ENCODE measurements at places on chromosomes 1 and 21.

DNA sequence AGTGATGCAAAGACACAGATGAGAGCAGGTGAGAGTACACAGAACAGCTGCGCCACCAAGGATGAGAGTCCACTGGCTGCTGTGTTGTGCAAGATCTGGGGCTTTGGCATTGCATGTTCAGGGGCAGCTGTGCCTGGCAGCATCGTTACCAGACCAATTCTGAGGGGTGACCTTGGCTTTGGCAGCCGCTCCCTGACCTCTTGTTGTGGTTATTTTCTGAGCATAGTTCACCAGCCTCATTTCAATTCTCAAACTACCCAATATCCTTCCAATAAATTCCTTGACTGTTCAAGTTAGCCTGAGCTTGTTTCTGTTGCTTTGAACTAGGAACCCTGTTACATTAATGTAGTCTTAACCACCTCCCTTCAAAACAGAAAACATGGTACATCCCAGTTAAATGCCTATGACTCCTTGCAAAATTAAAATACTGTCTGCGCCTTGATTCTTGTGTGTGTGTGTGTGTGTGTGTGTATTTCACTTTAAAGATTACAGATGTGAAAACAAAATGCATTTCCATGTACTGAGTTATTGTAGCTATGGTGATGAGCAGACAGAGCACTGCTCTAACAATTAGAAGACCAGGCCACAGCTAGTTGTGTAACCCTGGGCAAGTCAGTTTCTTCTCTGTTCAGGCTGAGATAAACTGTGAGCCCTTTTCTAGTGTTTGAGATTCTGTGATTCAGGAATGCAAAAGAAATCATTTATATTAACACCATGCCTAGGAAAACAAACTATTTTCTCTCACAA is 106.3 kb upstream of the GUCA2B start:
- no peak for DNase-seq

DNA sequence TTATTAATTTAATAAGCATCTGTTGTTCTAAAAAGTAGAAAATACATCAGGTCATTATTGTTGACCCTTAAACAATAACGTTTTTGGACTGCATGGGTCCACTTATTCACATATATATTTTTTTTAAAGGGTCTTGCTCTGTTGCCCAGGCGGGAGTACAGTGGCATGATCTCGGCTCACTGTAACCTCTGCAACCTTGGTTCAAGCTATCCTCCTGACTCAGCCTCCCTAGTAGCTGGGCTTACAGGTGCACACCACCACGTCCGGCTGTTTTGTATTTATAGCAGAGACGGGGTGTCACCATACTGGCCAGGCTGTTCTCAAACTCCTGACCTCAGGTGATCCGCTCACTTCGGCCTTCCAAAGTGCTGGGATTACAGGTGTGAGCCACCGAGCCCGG is 53.0 kb downstream of the DAP3 start:
- no peak for DNase-seq

GRCh38 chr1:187721216-187721615 is 892.5 kb downstream of the PLA2G4A start:
- no peak for DNase-seq

GRCh38 chr1:209703834-209704504 is 677 bp upstream of the HSD11B1 start:
- DNase-seq = no peak

- DNase-seq = no peak
These were observed 7.7 kb downstream of the EPRS1 start for GRCh38 chr1:220038640-220039039.

GRCh38 chr1:150650193-150650592 is 20.8 kb upstream of the ENSA start:
- no peak for DNase-seq

DNA sequence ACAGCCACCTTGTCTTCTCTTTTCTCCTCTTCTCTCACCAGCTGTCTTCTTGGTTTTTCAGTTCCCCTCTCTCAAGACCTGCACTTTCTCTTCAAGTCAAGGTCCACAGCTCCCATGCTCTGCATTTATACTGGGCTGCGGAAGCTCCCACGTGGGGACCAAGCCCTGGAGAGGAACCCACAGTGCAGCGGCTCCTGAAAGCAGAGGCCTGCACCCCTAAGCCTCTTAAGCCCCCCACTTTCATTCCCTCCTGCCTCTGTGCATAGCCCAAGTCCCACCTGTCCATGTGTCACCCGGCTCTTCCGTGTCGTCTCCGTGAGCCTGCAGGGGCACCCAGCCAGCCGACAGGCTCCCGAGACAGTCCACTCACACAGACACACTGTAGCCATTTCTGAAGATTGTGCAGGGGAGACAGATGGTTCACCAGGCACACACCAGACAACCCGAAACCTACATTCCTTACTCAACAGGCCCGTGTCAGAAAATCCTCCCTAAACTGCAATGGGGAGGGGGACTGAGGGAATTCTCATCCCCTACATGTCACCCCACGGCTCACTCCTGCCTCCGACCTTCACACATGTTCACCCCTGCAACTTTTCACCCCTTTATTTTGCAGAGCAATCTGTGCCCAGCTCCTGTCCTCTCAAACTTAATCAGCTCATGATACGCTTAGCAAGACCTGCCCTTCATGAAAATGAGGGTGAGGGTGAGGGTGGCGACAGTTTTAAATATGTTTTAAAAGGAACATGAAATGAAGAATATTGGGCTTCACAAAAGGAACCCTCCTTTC is 6.3 kb downstream of the MX2 start:
- no peak for DNase-seq

- peak; percentile 67 for DNase-seq
These were observed 1.4 kb downstream of the GUK1 start for GRCh38 chr1:228141226-228142044.

GRCh38 chr21:25881524-25882376 is 147.0 kb downstream of the GABPA start:
- DNase-seq = peak; percentile 61

- DNase-seq = no peak
These were observed 29.1 kb upstream of the TRABD2B start for GRCh38 chr1:48026275-48026674.

GRCh38 chr1:156248323-156248683 is 447 bp upstream of the PAQR6 start:
- DNase-seq = no peak

DNA sequence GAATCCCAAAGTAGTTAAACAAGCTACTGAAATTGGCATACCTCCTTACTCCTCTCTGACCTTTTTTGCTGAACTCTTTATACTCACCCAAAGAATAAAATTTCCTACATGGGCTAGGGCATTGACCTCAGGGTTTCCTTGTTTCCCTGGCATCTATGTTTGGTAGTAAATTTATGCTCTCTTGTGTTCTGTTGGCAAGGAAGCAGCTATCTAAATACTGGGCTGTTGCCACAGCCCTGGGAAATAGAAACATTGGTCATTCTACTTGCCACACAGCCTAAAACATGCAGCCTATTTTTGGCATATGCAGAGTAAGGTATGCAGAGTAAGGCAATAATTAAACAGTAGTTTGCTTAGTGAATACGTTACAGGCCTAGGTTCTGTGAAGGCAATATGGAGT is 351.4 kb downstream of the HLX start:
- DNase-seq = no peak

DNA sequence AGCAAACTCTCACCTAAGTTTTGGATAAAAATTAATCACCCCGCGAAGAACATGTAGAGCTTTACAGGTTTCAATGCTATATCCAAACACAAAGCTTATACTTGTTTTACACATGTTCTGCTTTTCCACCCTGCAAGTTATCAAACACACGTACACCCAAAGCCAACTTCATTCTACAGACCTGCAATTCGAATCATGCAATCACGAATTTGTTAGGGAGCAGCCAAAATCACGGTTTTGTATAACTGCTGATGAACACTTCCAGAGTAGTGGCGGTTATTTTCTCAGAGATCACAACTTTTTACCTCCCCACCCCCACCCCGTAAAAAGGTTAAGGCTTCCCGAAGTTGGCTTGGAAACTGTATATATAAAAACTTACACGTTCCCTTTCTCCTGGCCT is 1.4 kb downstream of the HMGN1 start:
- peak; percentile 7 for DNase-seq

DNA sequence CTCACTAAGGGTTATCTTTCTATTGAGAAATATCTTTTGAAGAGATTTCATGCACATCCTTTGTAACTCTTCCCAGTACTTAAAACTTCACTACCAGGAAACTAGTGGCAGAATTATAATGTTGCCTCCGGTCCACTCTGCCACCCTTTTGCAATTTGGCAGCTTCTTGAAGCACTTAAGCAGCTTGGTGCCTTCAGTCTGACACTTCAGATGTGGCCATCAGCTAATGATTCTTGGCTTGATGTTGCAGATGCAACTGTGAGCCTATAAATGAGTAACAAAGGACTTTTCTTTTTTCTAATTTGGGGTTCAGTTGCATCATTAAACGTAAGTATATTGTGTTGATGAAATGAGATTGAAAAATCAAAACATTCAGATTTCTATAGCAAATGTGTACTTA is 187.5 kb upstream of the C21orf91 start:
- DNase-seq = no peak

- DNase-seq = no peak
These were observed 50.1 kb downstream of the SSBP3 start for GRCh38 chr1:54355931-54356679.

GRCh38 chr1:173062150-173062938 is 11.6 kb upstream of the TNFSF18 start:
- DNase-seq = peak; percentile 89

DNA sequence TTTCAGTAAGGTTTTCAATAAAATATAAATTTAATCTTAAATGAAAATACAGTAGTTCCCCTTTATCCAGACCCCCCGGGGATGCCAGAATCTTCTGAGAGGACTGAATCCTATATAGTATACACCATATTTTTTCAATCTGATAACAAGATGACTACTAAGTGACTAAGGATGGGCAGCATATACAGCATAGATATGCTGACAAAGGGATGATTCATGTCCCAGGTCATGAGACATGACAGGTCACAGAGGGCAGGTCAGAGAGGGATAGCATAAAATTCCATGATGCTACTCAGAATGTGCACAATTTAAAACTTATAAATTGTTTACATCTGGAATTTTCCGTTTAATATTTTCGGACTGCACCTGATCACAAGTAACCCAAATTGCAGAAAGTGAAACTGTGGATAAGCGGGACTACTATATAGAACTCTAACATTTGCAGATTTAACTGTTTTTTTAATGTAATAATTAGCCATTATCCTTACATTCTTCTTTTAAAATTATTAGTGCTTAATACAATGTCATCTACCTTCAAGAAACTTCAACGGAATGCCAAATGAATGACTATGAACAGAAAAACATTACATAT is 48.8 kb downstream of the LRRC40 start:
- DNase-seq = peak; percentile 70

- no peak for DNase-seq
These were observed 119.2 kb downstream of the PBX1 start for GRCh38 chr1:164678136-164678700.

- DNase-seq = no peak
These were observed 7.9 kb upstream of the ELF3 start for GRCh38 chr1:202002507-202002906.

DNA sequence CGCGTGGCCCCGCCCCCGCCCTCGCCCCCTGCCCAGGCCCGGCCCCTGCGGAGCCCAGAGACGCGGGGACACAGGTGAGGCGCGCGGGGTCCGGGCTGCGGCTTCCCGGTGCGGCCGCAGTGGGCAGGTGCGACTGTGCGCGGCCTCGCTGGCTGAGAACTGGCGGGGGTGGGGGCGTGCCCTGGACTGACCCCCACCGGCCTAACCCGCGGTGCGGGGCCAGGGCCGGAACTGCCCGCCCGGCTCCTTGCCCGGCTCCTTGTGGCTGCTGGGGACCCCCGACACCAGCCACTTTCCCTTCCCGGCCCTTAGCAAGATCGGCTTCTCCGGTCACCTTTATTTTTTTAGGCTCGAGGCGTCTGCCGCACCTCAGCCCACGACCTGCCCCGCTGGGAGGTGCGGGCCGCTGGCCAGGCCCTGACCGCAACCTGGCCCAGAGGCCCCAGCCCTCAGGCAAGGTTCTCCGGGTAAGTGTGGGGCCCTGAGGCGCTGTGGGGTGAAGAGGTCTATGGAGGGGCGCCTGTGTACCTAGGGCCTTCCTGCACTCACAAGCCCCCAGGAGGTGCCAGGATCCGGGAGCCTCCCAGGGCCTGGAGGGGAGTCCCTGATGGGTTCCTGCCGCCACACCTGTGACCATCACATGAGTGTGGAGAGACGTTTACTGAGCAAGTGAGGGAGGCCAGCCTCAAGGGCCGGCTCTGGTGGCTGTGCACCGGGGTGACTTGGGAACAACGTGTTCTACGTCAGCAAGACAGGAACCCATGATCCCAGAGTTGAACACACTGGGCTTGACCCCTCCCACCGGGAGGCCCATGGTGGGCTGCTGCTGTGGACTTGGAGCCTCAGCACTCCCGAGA is at the start of gene SMIM1:
Gene SMIM1, plus strand, starts transcription at position 35 of the 857 bp plus-strand sequence. CDS start 2,625 bp downstream, outside the sequence.
- DNase-seq = no peak

DNA sequence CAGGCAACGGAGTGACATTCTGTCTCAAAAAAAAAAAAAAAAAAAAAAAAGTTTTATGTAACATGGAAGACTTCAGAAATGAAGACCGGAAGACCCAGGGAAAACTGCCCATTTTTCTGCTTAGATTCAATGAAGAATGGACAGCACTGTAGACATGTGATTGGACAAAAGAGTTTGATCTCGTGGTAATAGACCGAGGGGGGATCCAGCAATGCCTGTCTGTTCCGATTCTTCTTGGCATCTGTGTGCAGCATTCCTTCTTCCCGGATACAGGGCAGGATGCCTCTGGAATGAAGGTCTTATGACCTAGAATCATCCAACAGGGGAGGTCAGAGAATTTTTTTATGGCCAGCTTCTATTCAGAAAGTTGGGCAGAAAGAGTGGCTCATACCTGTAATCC is 5.6 kb upstream of the LYST start:
- no peak for DNase-seq

GRCh38 chr1:246302711-246303317 is 204.3 kb downstream of the SMYD3 start:
- no peak for DNase-seq

GRCh38 chr21:45525153-45525909 is 16.9 kb downstream of the SLC19A1 start:
- DNase-seq = no peak

- no peak for DNase-seq
These were observed 7.8 kb downstream of the ANGPTL7 start for GRCh38 chr1:11196945-11197344.

GRCh38 chr1:8671306-8671917 is 146.0 kb downstream of the RERE start:
- peak; percentile 71 for DNase-seq

DNA sequence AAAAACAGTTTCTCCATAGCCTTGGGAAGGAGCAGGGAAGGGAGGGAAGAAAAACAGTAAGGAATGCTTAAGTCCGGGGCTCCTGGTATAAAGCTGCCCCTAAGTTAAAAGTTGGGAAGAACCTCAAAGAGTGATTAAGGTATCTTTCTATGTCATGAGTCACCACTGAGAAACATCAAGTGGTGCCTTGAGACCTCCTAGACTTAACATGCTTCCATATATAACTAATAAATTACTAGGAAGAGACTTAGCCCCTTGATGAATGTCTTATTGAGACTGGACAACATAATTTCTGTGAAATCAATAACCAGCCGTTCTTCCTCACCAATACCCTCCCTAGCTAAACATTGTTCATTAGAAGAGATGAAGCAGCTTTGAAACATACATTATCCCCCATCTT is 121.8 kb upstream of the SLC44A3 start:
- DNase-seq = peak; percentile 78
